Activated CD4-positive, CD25-positive, alpha-beta regulatory T cell treated with anti-CD3 and anti-CD28 coated beads, Interleukin-2, amount 50 U/mL, for 72 hours (primary cell): ENCODE measurements at places on chromosomes 1 and 21.

DNA sequence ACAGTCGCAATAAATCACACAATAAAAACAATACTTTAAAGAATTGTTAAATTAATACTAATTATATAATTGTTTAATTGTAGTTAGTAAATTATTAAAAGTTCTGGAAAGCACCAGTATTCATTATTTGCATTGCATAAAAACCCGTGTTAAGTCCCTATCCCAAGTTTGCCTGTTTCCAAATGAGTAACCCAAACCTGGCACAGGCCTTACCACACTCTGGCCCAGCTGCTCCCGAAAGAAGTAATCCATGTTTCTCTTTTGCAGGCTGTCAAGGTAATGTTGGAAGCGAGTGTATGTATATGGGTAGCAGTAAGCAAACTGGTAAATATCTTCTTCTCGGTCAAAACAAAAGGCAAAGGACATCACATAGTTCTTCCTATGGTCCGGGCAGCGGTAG lies 268.7 kb upstream of the BEND5 start:
- no peak for DNase-seq

DNA sequence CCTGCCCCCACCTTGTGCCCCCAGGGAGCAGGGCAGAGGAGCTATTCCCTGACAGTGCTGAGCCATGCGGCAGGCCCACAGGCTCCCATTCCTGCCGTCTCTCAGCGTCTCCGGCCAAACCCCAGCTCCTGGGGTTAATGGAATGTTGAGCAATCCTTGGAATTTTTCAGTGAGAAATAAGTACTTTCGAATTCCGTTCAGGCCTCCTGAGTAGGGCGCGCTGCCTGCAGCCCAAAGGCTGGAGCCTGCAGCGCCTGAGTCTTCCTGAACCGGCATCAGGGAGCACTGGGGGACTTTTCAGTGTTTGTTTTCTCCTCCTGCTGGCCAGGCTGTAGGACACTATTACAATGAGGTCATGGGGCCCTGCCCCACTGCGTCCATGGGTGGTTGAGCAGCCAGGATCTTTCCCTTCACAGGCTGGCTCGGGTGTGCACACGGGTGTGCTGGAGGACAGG lies 33.3 kb upstream of the CSF1 start:
- DNase-seq = no peak

- DNase-seq = no peak
Measured at GRCh38 chr1:56330391-56331026, 248.9 kb downstream of the PLPP3 start.

GRCh38 chr1:3375245-3375644 lies 79.2 kb upstream of the ARHGEF16 start:
- DNase-seq = no peak

GRCh38 chr1:160061369-160062229 lies 8.4 kb downstream of the KCNJ10 start:
- DNase-seq = no peak

DNA sequence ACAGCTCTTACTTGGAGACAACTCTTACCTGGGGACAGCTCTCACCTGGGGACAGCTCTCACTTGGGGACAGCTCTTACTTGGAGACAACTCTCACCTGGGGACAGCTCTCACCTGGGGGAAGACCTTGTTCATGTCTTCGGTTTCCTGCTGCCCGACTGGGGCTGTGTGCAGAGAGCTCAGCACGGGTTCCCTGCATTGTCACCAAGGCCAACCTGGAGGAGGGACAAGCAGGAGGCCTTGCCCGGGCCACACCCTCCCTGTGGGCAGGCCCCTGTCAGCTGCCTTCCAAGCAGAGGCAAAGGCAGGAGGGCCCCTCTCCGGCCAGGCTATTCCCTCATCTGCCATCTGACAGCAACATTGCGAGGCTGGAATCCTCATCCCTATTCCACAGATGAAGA lies at the start of gene LDLRAD1:
Gene LDLRAD1 (minus strand): TSS at position 208 of the 400 bp plus-strand sequence. CDS start 74 bp downstream, at position 134.
- no peak for DNase-seq

GRCh38 chr1:76374086-76374485 lies 299.5 kb downstream of the ST6GALNAC3 start:
- no peak for DNase-seq

- DNase-seq = no peak
Measured at GRCh38 chr21:29018540-29018939, 609 bp downstream of the RWDD2B start.

DNA sequence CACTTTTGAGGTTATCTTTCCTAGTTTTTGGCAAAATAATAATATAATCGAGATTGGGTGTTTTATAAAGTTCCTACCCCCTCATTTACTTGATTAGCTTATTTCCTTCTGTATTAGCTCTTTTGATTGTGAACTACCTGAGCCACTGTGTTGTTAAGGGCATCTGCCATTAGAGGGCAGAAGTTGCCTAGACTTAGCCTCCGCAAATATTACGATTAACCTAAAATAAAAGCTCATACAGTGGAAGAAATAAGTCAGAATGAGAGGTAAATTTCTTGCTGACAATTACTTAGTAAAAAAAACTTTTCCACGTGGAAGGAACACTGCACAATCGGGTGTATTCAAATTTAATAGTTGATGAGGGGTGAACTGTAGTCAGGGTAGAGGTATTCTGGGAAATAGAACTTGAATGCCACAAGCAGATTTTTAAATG lies 2.3 kb downstream of the H3-3A start:
- DNase-seq = no peak

GRCh38 chr1:25566730-25567341 lies 23.4 kb downstream of the LDLRAP1 start:
- DNase-seq = no peak

DNA sequence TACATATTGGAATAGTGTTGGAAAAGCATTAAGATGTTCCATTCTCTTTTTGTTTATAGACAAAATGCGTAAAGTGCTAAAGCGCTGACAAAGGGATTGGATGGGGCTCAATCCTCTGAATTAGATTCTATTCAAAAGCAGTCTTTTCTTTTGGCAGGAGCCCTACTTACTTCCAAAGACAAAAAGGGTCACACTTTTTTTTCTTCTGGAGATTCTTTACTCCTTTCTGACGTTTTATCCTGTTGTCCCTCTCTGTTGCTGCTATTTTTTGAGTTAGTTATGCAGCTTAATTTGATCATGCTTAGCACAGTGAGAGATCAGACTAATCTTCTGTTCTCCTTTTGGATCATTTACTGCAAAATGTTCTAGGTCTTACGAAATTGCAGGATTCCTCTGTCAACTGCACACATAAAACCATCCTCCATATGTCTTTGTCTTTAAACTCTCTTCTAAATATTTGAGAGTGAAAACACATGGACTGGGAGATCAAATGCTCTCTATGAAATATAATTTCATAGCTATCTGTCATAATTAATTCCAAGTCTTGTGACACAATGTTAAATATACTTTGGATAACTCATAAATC lies 656.4 kb upstream of the ADGRL2 start:
- DNase-seq = no peak

DNA sequence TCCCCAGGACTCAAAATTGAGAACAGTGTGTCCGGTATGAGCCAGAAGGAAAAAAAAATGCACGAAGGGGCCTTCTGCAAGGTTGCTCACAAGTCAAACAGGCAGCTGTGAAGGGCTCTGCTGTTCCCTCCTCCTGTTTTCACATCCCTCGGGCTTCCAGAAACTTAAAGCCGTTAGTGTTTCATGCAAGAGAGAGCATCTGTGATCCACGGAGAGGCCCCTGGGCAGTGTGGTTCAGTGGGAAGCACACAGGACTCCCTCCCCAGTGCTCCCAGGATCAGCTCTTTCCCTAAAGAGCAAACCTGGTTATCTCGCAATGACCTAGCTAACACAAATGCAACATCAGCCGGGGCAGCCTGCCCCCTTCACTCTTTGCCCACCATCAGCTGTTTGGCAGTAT lies 2.9 kb upstream of the MATN1 start:
- DNase-seq = no peak

DNA sequence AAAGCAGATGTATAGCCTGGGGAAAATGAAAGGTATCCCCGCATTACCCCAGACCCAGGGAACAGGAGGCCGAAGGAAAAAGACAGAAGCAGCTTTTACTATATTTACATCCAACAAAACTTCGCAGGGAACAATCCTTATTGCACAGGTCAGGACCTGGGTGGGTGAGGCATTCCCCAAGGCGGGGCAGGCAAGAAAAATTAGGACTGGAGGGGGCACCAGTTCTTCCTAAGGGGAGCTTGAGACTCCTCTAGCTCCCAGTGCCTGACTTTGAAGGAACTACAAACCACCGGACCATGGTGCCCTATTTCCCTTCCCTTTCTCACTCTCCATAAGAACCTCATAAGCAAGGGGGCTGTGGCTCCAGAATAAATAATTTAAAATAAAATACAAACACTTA lies 6.7 kb upstream of the GATAD2B start:
- DNase-seq = no peak

DNA sequence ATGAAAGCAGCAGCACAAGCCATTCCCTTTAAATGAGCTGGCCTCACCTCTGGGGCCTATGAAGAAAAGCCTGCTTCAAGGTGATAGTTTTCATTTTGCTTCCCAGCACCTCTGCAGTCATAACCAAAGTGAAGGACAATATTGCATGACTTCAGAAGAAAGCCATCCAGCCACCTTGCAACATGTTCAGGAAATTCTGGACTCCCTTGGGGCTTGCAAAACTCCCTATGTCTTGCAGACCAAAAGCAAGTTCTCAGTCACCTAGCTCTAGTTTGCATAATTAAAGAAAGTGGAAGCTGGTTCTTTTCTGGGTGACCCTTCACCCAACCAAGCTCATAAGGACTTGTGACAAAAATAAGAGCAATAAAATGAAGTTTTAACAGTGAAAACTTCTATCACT lies 87.6 kb downstream of the GFI1 start:
- no peak for DNase-seq

GRCh38 chr1:54600947-54601721 lies 22.2 kb downstream of the FAM151A start:
- no peak for DNase-seq

GRCh38 chr1:211009944-211010343 lies 124.0 kb downstream of the KCNH1 start:
- no peak for DNase-seq

DNA sequence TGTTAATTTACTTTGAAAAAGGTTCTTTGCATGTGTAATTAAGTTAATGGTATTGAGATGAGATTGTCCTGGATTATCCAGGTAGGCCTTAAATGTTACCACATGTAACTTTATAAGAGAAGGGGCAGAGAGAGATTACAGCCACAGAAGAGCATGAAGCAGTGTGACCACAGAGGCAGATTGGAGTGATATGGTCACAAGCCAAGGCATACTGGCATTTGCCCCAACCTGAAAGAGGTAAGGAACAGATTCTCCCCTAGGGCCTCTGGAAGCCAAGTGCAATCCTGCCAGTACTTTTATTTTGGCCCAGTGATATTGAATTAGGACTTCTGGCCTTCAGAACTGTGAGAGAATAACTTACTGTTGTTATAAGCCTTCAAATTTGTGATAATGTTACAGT lies 23.0 kb downstream of the RNF2 start:
- DNase-seq = no peak

GRCh38 chr1:110187139-110187890 lies 22.8 kb upstream of the KCNC4 start:
- no peak for DNase-seq

GRCh38 chr1:179793281-179793680 lies 50.2 kb downstream of the FAM163A start:
- no peak for DNase-seq

GRCh38 chr1:62271948-62272728 lies 47.1 kb downstream of the KANK4 start:
- no peak for DNase-seq

- no peak for DNase-seq
Measured at GRCh38 chr1:94580367-94581115, 39.0 kb upstream of the F3 start.

DNA sequence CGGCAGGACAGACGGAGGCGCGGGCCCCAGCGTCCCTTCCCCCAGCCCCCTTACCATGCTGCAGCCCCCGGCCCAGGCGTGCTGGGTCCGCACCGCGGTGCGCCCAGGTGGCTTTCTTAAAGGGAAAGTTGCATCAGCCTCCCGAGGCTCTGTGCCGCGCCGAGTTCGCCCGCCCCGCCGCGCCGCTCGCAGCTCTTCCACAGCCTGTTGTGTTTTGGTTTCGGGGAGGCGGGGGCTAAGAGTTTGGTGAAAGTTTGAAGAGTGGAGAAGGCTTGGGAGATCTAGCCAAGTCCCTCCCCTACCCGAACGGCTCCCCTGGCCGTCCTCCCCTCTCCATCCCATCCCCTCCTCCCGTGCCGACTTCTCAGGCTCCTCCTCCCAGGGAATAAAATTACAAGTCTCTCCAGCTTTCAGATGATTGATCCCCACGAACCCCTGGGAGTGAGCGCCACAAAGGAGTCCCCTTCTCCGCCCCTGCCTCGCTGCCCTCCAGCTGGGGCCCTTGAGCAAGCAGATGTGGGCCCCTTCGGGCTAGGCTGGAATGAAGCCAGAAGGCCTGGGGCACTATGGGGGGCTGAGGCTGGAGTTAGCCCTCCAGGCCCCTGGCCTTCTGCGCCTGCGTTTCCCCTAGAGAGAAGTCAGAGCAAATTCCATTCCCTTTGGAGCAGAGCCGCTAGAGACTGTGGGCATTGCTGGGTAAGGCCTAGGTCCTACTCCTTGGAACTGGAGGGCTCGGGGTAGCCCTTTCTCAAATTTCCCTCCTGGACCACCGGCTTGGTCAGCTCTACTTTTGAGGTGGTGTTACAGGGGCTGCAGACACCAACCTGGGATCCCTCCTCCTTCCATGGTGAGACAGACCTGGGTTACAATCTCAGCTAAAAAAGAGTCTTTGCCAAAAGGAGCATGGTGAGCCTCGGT lies at the start of gene SLC6A9:
Gene SLC6A9 (minus strand): TSS at position 211 of the 918 bp plus-strand sequence. CDS start 7,185 bp downstream, outside the sequence.
- peak; percentile 44 for DNase-seq

DNA sequence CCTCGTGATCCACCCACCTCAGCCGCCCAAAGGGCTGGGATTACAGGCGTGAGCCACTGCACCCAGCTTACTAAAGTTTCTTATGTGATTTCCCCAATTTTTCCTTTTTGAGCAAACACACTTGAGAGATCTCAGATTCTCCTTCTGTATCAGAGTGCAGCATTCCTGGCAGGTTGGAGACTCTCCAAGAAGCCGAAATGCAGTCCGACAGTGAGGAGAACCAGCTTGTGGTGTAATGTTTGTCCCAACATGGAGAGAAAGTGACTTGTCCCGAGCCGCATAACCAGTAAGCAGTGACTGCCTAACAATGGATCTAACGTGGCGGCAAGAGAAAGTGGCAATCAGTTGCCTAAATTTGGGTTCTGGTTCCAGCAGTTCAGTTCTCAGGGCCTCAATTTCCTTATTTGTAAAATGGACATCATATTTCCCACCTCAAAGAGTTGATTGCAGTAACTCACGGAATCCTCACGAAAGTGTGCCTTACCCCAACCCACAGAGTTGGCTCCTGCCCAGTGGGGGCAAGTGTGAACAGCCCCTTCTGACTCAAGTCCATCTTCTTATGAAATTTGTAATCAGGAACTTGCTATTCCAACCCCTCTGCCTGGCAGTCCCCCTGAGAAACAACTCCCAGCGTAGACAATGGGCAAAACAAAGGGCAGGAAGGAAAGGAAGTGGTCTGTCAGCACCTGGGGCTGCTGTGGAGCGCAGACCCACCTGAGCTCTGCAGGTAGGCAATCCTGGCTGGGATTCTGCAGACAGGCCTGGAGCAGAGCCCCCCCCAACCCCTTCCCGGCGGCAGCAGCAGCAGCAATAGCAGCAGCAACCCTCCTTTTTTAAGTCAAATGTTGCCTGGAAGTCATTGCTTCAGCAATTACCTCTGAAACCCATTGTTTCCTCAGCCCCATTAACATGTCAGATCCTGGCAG lies 223.6 kb upstream of the POU3F1 start:
- DNase-seq = no peak
